NCI-H524 treated with DMSO at 0.1 percent for 48 hours (cell line): ENCODE measurements at places on chromosomes 1 and 21.

- no peak for DNase-seq
These were observed 162.5 kb upstream of the RNPC3 start for GRCh38 chr1:103363008-103363365.

GRCh38 chr1:26472320-26472900 lies at the start of gene HMGN2:
Gene HMGN2, plus strand, starts transcription at chr1:26472440. Its CDS starts 173 bp downstream, at chr1:26472613.
- peak; percentile 41 for DNase-seq

DNA sequence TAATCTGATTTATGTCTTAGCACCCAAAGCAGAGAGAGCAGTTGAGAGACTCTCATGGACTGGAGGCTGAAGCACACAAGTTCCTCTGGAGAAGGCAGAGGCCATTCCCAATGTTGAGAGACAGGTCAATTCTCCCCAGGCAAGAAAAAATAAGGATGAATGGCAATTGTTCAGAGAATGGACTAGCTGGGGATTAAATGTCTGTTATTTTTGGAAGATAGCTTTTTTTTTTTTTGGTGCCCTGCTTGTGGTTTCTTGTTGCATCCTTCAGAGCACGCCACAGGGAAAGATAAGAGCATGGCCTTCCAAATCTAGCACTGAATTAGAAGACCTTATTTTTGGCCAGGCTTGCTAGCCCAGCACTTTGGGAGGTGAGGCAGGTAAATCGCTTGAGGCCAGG lies 65.6 kb upstream of the ERRFI1 start:
- no peak for DNase-seq

- no peak for DNase-seq
These were observed 5.3 kb upstream of the TUFT1 start for GRCh38 chr1:151534662-151535278.

GRCh38 chr1:227391211-227391610 lies 72.9 kb upstream of the CDC42BPA start:
- DNase-seq = no peak

- DNase-seq = no peak
These were observed 18.0 kb downstream of the AGPAT3 start for GRCh38 chr21:43882952-43883545.

DNA sequence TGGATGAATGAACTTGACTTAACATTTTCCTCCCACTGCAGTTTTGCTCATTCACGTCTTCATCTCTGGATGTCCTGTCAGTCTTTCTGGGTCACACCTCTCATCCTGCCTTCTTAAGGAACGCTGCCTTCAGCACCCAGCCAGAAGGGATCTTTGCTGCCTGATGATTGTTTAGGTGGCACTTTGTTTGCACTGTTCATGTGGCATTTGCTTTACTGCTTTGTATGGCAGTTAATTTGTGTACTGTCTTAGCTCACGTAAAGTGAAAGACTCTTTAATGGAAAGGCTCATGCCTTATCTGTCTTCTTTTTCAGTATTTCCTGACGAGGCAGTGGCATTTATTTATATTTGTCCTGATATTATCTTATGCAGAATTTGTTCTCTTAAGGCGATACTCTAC lies 4.9 kb downstream of the MIA3 start:
- no peak for DNase-seq

DNA sequence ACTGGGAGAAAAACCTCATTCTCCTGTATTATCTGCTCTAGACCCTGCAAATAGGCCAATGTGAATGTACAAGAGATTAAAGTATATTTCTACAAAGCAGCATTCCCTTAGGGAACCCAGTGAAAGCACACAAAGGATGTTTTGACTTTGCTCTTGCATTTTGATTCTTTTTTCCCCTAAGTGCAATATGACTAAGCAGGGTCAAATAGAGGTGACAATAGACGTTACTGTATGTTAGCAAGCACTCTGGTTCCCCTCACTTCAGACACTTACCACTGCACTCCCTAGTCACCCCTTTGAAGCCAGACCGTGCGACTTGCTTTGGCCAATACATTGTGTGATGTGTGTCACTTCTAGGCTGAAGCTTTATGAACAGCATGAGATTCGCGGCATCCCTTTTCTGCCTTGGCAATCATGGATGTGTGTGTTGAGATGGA lies 209.7 kb downstream of the RHOU start:
- no peak for DNase-seq

DNA sequence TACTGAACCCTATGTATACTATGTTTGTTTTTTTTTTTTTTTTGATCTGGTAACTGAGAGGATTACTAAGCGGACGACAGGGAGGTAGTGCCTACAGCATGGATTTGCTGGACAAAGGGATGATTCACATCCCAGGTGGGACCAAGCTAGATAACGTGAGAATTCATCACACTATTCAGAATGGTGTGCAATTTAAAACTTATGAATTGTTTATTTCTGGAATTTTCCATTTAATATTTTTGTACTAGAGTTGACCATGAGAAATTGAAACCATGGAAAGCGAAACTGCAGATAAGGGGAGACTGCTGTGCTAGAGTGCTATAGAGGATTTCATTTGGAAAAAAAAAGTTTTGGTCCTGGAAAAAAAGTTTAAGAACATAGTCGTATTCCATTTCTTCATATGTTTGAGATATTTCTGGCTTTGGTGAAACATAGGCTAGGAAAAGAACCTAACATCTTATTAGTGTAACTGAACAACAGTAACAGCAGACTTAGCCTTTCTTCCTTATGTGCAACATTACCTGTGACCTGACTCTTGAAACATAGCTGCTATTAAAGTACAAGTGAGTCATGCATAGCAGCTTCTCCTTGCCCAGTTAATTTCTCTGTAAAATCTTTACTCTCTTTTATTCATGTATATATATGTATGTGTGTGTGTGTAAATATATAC lies 202.5 kb downstream of the FGGY start:
- DNase-seq = no peak

GRCh38 chr1:61372944-61373343 lies 290.6 kb downstream of the NFIA start:
- DNase-seq = no peak

DNA sequence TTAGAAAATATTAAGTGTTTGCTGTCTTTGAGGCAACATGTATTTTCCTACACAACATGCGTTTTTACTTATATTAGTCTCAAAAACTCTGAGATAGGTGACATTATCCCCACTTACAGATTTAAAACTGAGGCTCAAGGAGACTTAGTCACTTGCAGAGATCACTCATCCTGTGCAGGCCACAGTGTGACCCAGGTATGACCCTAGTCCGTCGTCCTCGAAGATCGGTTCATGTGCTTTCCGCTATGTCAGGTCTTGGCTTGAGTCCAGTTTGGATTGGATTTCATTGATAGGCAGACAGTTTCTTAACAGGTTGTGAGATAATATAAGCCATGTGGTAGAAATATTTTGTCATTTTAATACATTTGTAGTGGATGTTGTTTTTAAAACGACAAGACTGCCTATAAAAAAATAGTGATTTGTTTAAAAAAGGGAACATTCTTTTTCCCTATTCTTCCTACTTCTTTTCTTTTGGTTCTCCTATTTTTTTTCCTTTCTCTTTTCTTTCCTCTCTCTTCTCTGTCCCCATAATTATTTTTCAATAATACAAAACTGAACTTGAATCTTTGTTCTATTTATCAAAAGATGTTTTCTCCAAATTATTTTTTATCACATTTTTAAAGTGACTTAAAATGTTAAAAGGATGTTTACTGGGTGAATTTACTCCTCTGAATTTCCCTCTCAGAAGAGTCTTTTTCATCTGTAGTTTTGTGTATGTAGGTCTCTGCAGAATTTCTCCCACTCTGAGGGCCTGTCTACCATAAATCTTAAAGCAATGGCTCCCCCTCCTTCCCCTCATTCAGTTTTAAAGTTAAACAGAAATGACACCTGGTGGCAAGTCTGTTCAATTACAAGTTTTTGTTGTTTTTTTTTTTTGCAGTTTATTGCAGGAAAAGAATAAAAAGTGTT lies 81.8 kb downstream of the PHTF1 start:
- no peak for DNase-seq

DNA sequence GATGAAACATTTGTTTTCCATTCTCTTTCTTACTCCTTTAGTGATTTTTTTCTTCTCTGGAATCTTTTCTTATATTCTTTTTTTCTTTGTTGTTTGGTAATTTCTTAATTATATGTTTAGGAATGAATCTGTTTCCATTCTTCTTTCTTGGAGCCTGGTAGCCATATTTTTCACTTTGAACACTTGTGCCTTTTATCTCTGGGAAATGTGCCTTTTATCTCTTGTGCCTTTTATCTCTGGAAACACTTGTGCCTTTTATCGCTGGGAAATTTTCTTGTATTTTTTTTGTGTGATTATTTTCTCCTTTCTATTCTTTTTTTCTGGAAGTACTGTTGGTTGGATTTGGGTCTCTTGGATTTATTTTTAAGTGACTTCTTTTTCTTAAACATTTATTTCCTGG lies 118.2 kb downstream of the LEPR start:
- no peak for DNase-seq

- DNase-seq = no peak
These were observed 10.1 kb downstream of the TNNI3K start for GRCh38 chr1:74245168-74245772.

DNA sequence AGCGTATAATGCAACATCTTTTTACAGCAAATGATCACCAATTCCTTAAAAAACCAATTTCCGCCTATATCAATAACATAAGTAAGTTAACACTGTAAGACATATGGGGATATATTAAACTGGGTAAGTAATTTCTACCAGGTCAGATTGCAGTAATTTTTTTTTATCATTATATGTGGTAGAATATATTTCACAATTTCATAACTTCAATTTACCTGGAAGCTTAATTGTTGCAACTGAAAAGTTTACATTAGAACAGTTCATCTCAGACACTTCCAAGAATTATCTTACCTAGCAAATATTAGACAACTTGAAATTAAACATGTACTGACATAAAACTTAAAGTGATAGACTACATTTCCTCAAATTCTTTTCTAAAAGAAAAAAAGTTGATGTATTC lies 51.9 kb upstream of the ASPM start:
- no peak for DNase-seq

GRCh38 chr1:112457241-112457640 lies 51.5 kb upstream of the WNT2B start:
- no peak for DNase-seq

GRCh38 chr1:227548119-227548397 lies 15.3 kb upstream of the ZNF678 start:
- DNase-seq = no peak

DNA sequence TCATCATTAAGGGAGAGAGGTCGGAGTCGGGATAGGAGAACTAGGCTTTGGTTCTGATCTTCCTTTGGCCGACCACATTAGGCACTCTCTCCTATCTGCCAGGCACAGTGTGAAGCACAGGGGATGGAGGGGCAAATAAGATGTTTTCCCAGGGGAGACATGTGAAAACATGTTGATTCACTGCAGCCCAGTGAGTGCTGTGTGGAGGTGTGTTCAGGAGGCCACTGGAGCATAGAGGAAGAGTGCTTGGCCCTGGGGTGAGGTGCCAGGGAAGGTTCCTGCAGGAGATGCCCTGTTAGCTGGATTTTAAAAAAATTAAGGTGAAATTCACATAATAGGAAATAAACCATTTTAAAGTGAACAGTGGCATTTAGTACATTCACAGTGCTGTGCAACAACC lies 3.7 kb downstream of the VANGL2 start:
- no peak for DNase-seq

- no peak for DNase-seq
These were observed 16.9 kb downstream of the SLC35A3 start for GRCh38 chr1:99986656-99987225.

GRCh38 chr1:208080396-208081286 lies 163.5 kb downstream of the PLXNA2 start:
- DNase-seq = no peak

DNA sequence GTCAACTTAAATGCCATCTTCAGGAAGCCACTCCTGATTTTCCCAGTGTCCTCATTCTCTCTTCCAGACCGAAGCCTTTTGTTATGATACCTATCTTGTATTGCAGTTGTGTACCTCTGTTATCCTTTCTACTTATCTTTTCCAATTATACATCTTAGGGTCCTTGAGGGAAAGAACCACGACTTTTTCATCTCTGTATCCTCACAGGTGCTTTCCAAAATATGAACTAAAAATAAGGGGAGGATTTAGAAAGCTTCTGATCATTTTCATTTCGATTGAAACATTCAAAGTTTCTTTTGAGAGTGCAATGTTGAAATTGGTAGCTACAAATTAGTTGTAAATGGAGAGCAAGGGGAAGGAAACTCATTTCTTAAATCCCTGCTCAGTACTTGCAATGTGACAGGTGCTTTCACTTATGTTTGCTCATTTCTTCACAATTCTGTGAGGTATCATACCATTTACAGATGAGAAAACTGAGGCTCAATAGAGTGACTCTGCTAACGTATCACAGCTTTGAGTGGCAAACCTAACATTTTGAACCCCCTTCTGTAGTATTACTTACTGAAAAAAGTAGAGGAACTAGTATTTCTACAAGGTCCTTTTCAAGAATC lies 24.2 kb downstream of the SLC19A2 start:
- no peak for DNase-seq

DNA sequence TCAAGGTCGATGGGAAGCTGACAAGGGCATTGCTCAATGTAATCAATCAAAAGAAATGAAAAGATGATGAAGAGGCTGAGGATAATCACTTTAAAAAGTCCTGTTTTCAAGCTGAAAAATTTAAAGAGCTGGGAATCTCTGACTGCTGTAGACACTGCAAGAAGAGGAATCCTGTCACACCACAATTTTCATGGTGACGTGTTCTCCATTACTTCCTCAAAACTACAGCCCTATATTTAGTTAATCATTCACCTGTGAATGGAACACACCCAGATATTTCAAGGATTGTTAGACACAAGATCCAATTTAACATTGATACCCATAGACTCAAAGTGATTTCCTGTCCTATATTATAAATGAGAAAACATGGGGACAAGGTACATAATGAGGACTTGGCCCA lies 1048.3 kb downstream of the AMY1C start:
- no peak for DNase-seq

DNA sequence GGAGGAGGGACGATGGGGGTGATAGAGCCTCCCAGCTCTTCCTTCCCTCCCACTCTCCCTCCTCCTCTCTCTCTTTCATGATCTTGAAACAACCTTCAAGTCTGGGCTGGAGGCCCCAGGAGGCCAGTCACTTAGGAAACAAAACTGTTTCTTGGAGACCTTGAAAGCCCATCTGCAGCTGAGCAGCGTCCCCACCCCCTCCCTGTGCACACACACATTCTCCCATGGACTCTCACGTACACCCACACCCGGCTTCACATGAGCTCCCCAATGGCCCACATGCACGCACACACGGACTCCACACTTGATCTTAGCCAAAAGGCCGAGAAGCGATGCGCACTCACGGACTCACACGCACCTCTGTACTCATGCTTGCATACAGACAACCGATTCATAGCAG lies 3.2 kb upstream of the ATP1A2 start:
- no peak for DNase-seq
